Activated CD8-positive, alpha-beta memory T cell treated with anti-CD3 and anti-CD28 coated beads for 48 hours (primary cell): ENCODE measurements at places on chromosomes 4 and X.

DNA sequence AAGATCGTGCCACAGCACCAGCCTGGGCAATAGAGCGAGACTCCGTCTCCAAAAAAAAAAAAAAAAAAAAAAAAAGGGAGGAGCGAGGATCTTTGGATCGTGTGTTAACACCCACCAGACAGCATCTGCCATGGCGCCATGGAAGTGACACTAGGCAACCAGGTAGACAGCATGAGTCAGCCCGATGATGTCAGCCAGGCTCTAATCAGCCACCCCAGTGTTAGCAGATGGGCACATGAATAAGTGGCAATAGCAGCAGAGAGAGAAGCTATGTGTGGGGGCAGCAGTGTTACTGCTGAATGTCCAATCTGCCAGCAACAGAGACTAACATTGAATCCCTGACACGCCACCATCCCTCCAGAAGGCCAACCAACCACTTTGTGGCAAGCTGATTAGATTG lies 6.6 kb downstream of the SYN1 start:
- DNase-seq, result no peak

DNA sequence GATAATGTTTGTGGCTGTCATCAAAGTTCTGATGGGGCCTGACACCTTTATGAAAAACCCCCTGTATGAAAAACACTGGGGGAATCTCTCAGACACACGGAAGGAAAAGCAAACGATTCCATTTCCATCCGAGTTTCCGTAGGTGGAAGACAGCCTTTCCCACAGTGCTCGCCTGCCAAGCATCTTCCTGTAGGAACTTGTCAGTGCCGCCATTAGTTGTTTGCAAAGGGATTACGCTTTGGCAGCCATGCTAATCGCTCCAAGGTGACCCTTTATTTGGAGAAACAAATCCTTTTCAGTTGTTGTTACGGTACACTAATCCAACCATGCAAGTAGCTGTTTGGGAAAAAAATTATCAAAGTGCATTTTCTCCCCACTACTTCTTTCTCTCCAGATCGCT lies 44.4 kb upstream of the STOX2 start:
- DNase-seq, result no peak

- no peak for DNase-seq
Observed at GRCh38 chr4:70640192-70640591, 11.6 kb downstream of the ENAM start.

DNA sequence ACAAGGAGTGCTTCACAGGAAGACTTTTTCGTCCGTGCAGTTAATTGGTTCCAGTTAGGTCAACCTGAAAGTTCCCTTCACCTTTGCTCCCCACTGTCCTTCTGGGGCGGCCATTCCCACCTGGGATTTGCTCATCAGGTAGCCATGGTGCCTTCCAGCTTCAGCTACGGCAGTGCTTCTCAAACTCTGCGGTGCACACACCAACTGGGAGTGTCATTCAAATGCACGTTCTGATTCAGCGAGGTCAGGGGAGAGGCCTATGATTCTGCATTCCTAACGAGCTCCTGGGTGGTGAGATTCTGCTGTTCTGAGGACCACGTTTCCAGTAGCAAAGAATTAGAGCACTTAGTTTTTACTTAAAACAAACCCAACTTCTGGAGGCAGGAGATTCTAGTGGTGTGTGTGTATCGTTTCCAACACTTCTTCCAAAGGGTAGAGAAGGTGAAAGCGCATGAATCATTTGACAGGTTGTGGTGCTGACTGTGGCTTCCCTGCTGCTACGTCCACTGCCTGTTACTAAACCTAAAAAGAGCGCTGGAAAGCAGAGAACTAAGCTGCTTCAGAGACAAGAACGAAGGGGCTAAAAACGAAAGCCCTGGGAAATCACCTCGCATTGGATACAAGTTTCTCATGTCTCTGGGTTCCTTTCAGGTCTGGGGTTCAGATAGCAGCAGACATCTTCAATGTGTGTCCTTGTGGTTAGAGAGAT lies 4.7 kb upstream of the HELT start:
- DNase-seq, result no peak

- no peak for DNase-seq
Observed at GRCh38 chr4:156775813-156776212, 195.8 kb downstream of the PDGFC start.

- DNase-seq, result no peak
Observed at GRCh38 chrX:10482261-10482660, 138.1 kb downstream of the MID1 start.

DNA sequence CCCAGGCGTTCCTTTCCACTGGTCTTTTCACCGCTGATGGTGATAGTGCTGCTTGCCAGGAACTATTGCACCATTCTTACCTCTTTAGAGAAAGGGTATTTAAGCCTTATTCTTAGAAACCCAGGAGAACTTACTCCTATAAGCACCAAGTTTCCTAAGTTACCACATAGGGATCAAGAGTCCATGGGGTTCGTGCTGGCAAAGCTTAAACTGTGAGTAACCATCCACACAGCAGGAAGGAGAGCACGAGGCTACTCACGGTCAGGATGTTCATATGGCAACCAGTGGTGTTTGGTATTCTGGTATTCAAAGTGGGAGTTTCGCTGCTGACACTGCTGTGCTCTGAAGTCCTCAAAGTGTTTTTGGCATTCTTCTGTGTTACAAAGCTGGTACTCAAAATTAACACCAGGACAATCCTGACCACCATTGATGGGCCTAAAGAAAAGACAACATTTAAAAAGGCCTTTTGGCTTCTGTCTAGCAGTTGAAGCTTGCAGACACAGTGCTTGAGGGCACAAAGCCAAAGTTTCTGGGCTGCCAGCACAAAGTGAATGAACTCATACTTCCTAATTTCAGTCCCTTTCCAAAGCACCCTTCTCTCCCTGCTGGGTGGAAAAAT lies 256.9 kb downstream of the ADAMTS3 start:
- no peak for DNase-seq

- no peak for DNase-seq
Observed at GRCh38 chr4:81256059-81256970, 41.3 kb upstream of the PRKG2 start.

- DNase-seq, result no peak
Observed at GRCh38 chr4:126071346-126072333, 756.9 kb downstream of the FAT4 start.

GRCh38 chr4:54954656-54955388 lies 170.6 kb downstream of the KDR start:
- no peak for DNase-seq

DNA sequence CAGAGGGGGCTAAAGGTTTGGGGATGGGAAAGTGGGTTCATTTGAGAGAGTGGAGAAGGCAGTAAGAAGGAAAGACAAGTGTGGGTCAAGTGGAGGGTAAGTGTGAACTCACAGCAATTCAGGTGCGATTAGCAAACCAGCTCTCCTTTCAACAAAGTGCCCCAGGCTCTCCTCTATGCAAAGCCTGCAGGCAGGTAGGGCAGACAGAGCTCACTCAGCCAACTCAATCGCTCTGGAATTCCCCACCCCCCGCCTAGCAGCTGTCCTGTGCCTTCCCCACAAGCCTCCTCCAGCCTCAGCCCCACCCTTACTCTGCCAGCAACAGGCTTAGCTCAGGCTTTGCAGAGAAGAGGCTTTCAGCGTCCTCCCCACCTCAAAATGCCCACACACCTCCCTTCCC lies 14.8 kb upstream of the MAMLD1 start:
- no peak for DNase-seq

DNA sequence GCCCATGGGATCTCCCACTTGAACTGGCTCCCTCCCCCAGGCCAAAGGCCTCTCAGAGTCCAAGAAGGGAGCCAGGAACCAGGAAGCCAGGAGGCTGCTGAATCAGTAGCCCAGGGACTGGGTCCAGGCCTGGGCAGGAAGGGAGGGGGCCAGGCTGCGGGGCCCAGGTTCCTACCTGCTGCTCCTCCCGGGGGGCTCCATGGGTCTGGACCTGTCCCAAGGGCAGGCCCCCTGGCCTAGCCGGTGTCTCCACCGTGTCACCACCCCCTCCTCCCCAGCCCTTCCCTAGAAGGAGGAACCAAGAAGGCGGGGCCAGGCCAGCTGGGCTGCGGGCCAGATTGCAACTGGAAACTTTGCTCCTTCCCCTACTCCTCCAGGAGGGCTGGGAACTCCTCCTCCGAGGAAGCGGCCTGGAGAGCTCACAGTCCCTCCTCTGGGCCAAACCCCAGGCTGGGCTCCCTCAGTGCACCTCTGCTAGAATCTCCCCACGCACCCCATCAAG lies at the start of gene IQSEC2:
Gene IQSEC2, minus strand, starts transcription at position 264 of the 502 bp plus-strand sequence.
- DNase-seq, result no peak

GRCh38 chr4:146647615-146648460 lies 9.1 kb downstream of the POU4F2 start:
- DNase-seq, result no peak

- no peak for DNase-seq
Observed at GRCh38 chr4:7819446-7819845, 120.2 kb downstream of the AFAP1 start.

DNA sequence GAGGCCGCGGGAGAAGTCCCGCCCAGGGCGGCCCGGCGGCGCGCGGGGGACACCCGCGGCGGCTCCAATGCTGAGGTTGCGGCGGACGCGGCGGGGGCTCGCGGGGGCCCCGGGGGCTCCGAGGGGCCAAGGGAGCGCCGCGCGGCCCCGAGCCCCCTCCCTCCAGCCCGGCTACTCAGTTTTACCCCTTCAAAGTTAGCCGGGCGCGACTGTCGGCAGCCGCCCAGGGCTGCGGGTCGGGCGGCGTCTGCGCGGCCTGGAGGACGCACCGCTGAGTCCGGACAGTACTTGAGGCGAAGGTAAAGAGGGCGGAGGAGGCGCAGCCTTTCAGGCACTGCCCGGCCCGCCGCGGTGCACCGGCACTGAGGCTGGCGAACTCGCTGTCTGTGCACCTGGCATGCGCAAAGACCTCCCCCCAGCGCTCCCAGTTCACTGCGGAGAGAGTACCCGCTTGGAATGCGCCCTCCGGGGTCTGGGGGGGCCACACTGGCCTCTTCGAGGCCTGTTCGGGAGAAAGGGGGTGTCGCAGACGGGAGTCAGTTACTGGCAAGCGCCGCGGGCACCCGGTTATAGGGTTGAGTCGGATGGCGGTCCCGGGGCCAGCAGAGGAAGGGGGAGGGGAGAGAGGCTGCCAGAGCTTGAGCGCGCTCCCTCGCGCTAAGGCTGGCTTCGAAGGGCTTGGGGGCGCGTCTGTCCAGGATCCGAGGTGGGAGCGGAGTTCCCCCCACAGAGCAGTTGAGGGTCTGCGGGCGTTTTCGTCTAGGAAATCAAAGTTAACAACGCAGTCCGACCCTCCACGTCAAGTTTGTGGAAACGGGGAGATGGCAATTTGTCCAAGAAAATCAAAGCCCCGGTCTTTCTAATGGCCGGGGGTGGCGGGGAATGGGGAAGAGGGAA lies 1.1 kb downstream of the PCDH19 start:
- DNase-seq, result no peak

- DNase-seq, result no peak
Observed at GRCh38 chr4:105280338-105281123, 133.9 kb downstream of the TET2 start.

DNA sequence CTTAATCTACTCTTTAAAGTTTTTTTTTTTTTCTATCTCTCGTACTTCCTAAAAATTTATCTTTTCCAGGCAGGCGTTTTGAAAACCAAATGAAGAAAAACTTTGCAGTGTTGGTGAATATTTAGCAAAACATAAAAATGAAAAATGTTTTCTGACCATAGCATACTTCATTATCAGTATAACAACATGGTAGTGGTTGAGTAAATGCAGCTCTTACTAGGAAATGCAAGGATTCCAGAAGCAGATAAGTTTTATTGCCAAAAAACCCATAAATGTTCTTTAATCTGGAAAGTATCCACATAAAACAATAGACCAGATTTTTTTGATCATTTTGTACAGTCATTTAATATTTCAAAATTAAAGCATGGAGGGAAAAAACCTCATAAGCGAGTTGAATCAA lies 136.9 kb upstream of the GUCY1A1 start:
- DNase-seq, result no peak

GRCh38 chrX:68686097-68686977 lies 38.9 kb downstream of the STARD8 start:
- DNase-seq, result no peak

DNA sequence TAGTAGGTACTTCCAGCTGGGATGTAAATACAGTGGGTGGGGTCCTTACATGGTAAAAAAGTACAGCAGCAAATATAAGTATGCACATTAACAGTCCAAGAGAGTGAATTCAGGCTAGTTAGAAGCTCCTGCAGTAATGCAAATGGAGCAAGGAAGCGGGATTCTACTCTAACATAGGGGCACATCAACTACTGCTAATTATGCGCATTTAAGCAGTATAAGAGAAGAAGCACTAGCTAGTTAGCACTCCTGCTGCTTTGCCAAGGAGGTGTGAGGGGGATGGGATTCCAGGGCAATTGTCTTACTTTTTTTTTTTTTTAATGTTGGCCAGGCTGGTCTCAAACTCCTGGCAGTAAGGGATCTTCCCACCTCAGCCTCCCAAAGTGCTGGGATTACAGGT lies 284.1 kb downstream of the CHIC1 start:
- no peak for DNase-seq

DNA sequence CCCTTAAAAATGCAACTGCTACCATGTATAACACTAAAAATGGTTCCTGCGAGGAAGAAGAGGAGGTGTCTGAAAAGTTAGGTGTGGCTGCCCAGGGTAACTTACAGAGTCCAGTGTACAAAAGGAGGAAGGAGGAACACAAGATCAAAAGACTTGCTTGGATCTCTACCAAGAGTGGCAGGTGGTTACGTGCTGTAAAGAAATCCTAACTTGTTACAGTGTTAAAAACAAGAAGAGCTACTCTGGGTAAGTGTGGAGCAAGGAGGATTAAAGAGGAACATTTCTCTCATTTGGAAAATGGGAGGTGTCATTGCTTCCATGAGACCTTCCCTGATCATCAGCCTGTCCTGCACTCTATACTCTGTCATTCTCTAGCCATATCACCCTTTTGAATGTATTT lies 242.0 kb downstream of the PTTG2 start:
- no peak for DNase-seq

DNA sequence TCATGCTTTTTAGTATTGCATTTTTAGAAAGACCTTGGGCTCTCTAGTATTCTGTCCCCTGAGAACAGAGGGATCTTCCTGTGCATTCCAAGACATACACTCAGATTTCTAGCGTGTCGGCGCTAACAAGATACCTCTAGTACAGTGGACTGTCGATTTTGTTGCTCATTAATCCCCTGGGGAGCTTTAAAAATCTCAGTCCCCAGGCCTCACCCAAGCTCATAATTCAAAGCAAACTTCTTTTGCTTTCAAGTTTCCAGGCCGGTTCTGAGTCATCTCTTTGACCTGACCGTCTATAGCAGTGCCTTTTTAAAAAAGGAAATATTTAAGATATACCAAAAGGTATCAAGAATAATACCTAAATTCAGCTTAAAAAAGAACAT lies 137.0 kb downstream of the AMMECR1 start:
- DNase-seq, result no peak

DNA sequence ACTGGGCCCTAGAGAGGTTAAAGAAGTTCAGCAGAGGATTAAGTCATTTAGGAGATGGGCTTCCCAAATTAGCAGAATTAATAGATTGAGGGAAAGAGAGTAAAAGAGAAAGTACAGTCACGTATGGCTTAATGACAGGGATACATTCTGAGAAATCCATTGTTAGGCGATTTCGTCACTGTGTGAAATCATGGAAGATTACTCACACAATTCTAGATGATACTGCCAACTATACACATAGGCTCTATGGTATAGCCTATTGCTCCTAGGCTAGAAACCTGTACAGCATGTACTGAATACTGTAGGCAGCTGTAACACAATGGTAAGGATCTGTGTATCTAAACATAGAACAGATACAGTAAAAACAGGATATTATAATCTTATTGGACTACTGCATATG lies 180.6 kb downstream of the RNF150 start:
- no peak for DNase-seq

- DNase-seq, result no peak
Observed at GRCh38 chr4:130056286-130056685, 960.3 kb downstream of the C4orf33 start.
